ENCODE measurements at places on chromosomes 4 and X.

GRCh38 chr4:188201851-188202250, 62.6 kb downstream of the TRIML1 start:
- DNase-seq = no peak

- DNase-seq = no peak
These were observed 33.0 kb downstream of the GRK4 start for GRCh38 chr4:2996415-2996814.

DNA sequence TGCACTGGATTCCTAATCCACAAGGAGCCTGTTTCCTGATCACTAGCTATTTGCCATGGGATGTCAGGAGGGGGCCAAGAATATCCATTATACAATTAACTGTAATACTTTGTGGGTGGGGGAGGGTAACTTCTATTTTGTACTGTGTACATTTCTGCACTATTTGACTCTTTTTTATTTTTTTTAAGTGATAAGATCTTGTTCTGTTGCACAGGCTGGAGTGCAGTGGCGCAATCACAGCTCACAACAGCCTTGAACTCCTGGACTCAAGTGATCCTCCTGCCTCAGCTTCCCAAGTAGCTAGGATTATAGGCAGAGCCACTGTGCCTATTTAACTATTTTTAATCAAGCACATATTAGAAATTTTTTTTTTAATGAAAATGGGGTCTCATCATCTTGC, 134.1 kb downstream of the ELOVL6 start:
- no peak for DNase-seq

DNA sequence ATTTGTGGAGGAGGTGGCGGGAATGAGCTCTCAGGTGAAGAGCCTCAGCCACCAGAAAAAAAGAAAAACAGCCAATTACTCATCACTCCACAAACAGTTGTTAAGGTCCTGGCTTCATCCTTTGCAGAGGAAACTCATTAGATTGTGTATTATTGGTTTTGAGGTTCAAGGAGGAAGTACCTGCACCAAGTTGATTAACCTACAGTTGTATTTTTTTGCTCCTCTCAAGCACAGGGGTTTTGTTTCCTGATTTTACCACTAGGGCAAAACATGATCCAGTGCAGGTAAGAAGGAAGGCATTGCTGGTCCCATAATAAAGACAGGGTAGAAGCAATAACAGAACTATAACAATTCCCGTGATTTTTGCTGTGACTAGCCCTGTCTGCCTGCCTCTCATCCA, 84.0 kb upstream of the QRFPR start:
- no peak for DNase-seq

- DNase-seq = no peak
These were observed 48.4 kb upstream of the PRPS1 start for GRCh38 chrX:107579956-107580355.

DNA sequence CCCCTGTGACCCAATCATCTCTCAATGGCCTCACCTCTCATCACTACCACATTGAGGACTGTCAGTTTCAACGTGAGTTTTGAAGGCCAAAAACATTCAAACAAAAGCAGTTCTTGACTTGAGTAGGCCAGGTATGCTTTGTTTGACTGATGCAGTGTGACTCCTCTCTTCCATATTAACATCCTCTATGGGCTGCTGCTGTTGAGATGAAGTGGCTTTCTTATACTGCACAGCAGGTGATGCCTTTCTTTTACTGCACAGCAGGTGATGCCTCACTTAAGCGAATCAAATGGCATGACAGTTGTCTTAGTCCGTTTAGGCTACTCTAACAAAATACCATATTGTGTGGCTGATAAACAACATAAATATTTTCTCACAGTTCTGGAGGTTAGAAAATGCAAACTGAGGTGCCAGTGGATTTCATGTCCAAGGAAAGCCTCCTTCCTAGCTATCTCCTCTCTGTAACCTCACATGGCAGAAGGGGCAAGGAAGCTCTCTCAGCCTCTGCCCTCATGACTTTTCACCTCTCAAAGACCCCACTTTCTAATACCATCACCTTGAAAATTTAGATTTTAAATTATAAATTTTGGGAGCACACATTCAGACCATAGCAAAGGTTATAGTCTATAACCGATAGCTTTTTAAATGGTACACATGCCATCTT, 2267.9 kb upstream of the AGA start:
- no peak for DNase-seq

GRCh38 chr4:124931050-124931449, 218.5 kb upstream of the ANKRD50 start:
- DNase-seq = no peak

- no peak for DNase-seq
These were observed 32.0 kb downstream of the F8 start for GRCh38 chrX:154990496-154990895.

DNA sequence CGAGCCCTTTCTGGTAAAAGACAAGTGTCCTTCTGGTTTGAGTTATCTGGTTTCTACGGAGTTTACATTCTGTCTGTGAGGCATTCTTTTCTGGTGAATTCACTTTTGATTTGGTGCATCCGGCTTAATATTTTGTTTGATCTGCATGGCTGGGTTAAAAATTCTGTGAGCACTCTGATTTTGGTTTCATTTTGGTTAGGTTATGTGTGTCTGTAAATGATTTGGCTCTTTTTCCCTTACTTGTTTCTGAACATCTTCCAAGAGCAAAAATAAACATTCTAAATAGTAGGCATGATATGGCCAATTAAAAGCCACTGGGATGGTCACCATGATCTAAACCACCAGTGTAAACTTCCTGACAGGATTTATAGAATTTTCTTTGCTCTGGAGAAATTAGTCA, 85.7 kb upstream of the PTPN13 start:
- no peak for DNase-seq

- no peak for DNase-seq
These were observed 607 bp upstream of the DKC1 start for GRCh38 chrX:154761977-154762536.

DNA sequence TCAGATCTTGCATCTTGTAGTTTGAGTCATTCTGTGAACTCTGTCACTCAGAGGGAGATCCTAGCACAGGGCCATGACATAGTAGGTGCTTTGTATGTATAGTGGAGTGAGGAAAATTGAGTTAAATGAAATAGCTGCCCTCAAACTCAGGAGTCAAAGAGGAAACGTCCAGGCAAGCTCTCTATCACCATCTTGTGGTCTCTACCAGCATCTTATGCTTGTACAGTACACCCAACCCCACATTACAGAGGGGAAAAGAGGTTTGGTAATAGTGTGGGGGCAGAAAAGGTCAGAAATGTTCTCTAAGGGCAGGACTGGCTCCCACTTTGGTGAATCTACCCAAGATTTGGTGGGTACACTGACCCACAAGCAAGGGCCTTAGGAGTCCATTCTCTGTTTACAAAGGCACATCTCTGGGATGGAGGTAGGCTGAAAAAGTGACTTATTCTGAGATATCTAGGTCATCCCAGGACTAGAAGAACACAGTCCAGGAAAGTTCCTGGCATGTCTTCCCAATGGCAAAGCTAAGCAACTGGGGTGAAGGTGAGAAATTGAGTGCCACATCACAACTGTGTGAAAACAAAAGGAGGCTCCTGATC, 131.8 kb downstream of the OR13H1 start:
- no peak for DNase-seq

DNA sequence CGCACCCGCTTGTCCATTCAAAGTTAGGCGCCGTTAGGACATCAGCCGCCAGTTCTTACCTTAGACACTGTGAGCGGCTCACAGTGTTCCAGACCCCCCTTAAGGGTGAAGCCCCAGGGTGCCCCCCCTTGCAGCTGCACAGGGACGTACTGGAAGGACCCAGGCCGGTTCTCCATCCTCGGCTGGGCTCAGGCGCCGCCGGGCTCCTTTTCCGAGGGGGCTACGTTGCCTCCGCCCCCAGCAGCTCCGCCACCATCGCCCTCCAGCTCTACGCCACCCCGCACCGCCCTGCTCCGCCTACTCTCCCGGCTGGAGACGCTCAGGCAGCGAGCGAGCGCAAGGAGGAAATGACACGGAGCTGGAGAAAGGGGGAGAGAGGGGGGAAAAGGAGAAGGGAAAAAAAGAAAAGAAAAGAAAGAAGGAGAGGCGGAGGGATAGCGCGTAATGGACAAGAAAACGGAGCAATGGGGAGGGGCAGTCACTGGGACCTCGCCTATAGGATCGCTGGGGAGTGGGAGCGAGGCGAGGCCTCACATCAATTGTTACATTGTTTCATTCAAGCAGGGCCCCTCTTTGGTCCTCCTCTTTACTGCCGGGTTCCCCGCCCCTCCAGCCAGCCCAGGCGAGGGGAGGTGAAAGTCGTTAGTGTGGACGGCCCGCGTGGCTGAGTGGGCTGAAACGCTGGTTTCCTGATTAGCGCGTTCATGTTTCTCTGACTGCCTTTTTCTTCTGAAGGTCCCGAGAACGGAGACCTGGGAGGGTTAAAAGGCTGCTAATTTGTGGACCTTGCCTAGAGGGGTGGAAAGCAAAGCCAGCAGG, at the start of gene SHROOM4:
Gene SHROOM4, minus strand, starts transcription at position 352 of the 819 bp plus-strand sequence. Its CDS starts 176 bp downstream, at position 176.
- peak; percentile 82 for DNase-seq

DNA sequence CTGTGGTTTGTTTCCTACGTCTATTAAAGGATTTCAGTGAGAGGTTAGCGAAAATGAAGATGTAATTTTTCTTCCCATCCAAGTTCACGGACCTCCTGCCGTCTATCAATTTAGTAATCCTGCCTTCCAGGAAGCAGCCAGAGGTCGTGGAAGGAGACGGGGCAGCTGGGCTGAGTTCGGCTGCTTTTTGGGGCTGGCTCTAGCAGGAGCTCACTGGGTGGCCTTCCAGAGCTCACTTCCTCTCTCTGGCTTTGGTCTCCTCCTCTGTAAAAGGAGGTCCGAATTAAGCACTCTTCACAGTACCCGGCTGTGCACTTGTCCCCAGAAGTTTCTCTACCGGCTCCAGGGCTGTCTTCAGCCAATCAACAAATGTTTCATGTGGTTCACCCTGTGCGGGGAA, 295.4 kb downstream of the BCOR start:
- DNase-seq = no peak

DNA sequence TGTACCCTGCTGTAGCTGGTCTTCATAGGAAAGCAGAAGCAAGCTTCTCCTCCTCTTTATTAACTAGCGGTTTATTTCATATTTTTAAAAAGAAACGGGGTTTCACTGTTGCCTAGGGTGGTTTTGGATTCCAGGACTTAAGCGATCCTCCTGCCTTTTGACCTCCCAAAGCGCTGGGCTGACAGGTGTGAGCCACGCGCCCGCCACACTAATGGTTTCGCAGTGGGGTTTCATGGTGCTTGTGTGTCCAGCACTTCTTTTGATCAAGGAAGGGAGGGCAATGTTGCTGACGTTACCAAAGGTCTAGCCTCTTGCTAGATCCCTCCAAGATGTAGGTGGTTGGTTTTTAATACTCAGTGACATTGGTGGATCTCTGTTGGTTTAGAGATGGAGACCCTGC, 1.4 kb downstream of the MAEA start:
- no peak for DNase-seq

DNA sequence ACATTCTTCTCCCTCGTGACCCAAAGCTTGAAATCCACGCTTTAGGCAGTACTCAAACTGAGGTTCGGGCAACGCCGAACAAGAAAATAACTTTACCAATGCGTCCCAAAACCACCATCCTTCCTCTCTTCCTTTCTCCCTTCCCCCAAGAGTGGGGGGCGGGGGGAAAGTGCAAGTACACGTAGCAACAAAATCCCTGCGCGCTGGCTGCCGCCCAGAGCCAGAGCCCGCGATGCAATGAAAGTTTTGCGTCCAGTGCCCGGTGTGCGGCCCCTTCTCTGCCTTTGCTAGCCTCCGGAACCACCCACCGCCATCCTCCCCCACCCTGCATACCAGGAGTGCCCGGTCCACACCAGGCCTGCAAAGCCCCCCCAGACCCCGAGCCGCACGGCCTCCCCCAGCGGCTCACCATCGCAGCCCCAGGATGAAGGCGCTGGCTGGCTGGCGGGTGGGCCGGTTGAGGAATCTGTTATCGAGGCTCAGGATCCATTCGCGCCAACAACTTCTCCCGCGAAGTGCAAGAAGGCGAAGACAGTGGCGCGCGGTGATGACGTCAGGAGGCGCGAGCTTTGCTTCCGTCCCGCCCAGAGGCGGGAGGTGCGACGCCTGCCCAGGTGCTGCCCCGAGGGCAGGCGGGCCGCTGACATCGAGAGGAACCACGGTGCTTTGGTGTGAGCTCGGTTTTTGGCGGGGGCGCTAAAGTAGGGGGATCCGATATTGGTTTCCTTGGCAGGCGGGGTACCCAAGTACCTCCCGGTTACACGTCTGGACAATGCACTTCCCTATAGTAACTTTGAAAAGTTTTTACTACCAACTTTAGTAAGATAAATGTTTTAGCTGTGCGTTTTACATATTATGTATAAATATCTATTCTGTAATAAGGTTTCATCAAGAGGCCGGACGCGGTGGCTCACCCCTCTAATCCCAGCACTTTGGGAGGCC, at the start of gene RFC1:
Gene RFC1, minus strand, starts transcription at position 533 of the 942 bp plus-strand sequence. Its CDS starts 121 bp downstream, at position 412.
- peak; percentile 94 for DNase-seq

- DNase-seq = no peak
These were observed 689 bp upstream of the TMA16 start for GRCh38 chr4:163493643-163494359.

DNA sequence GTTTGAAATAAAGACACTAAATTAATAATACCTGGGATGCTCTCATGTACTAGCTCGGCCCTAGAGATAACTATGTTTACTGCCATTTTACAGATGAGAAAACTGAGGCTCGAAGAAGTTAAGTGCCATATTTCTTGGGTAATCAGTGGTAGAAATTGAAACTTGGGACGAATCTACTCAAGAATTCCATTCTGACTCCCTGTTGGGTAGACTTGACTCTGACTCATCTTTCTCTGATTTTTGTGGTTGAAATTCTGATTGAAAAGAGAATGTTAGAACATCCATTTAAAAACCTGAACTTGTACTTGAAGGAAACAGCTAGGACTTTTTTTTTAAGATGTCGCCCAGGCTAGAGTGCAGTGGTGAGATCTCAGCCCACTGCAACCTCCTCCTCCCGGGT, 50.1 kb upstream of the NSUN7 start:
- DNase-seq = no peak

DNA sequence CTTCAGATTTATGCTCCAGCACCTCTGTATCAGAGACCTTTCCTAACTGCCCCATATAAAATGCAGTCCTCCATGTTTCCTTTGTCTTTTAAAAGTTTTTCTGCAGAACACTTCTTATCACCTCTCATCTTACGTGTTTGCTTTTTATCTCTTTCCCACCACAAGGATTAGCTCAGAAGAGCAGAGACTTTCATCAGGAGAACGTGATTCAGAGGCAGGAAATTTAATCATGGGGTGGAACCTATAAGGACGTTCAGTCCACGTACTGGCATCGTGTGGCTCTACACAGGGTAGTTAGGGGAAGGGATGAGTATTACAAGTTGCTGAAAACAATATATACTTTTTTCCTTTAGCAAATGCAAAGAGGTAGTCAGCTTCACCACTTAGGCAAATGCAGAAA, 98.7 kb downstream of the SORBS2 start:
- no peak for DNase-seq

DNA sequence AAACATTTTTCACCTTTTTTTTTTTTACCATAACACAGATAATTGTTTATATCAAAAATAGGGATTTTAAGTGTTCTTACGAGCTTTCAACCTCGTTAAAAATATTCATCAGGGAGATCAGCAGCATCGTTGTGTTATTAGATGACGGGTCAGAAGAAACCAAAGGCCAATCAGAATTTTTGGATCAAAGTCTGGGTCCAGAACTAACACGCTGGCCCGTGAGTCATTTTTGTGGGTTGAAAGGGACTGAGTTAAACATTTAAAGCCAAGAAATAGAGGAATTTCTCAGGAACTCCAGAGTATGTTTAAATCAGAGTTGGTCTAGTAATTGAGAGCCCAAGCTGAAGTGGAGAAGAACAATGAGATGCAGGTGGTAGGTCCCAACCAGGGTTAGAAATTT, 170.8 kb downstream of the TLL1 start:
- DNase-seq = no peak

Measured in femur (tissue), 1 donor.